ENCODE measurements at places on chromosomes 13 and 19.

DNA sequence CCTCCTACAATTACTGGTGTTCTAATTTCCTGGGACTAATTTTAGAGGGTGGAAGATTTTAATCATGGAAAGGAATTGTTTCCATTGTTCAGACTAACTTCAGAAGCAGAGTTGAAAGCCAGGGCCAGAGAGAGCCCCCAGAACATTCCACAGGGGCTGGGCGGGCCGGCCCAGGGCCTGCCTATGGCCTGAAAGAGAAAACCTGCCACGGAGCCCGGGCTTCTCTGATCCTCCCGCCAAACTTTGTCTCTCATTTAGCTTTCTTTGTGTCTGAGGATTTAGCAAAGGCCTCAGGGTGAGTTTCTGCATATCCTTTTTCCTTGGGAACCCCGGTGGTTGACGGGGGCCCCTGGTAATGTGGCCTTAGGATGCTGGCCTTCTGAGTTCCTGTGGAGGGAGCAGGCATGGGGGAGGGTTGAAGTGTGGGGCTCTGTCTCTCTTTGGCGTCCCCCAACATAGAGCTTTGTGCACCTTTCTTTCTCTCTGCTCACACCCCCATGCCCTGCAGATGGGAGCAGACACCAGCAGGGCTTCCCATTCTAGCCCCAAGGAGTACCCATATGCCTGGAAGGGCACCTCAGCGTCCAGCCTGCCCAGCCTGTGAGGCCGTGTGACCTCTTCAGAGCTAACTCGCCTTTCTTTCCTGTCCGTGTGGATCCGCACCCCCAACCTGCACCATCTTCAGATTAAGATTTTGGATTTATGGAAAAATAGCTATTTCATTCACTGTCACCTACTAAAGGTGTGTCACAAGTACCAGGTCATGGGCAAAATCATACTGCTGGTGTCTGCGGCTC, 539.5 kb downstream of the FGF9 start:
- DNase-seq: no peak

DNA sequence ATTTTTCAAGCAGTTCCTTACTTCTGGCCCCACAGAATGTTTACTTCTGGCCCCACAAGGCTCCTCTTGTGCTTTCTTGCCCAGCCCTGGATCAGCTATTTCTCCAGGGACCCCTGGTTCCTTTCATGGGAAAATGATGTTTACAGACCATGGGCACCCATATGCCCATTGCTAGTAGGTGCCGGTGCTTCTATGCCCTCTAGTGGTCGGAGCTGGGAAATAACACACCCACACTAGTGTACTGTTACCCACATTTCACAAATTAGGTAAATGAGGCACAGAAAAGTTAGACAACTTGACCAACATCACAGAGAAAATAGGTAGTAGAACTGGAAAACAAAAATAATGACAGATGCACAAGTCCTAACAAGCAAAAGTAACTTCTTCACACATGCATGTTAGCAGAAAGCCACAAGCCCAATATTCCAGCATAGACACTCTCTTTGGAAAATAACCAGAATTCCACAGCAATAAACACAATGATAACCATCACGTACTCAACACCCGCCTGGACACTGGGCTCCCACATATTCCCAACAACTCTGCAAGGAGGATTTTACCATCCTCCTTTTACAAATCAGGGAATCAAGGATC, 1.3 kb upstream of the CEACAM6 start:
- DNase-seq: peak; percentile 45

DNA sequence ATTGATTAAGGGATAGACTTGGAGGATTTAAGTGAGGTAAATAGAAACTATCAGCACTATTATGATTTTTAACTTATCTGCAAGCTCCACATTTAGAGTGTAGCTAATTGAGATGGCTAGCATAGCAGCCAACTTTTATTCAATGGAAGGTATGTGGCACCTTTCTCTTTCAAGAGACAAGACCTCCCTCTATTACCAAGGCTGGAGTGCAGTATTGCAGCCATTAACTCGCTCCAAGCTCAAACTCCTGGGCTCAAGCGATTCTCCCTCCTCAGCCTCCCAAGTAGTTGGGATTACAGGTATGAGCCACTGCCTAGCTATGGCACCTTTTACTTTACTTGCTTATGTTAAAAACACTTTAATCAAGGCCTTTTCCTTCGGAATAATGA, 8.2 kb downstream of the TPT1 start:
- no peak for DNase-seq

DNA sequence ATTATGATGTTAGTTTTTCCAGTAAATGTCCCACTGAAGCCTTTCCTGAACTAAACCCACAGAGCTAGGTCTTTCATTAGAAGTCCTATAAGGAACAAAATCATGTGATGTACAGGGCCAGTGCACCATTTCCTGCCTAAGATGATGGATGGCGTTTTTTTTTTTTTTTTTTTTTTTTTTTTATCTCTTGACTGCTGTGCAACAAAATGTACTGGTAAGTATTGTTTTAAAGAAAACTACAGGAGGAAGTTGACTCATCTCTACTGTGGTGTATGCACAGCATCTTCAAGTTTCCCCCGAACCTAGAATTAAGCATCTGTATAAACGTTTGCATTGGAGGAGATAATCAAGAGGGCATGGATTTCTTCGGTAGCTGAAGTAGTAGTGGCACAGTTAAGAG, 197.5 kb downstream of the NBEA start:
- DNase-seq: no peak

All from activated T-helper 1 cell treated with Interleukin-2 at 50 U/mL for 16 hours (primary cell).